ENCODE measurements at places on chromosomes 16 and 17.

- no peak for DNase-seq
Observed at GRCh38 chr16:81143921-81144471, 47.8 kb upstream of the GCSH start.

DNA sequence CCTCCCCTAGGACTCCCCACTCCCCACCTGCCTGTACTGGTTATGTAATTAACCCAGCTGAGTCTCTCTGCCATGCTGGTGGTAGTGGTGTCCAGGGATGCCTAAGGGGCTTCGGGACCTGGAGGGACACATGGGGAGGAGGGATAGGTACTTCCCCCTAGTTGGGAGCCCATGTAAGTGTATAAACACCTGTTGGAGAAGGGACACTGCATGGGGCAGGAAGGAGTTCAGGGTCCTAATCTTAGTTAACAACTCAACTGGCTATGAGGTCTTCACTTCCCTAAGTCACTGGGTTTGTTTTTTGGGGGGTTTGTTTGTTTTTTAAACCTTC lies 1.3 kb downstream of the RASL10B start:
- DNase-seq: no peak

GRCh38 chr17:61279476-61280145 lies 120.0 kb upstream of the TBX2 start:
- DNase-seq: no peak

- no peak for DNase-seq
Observed at GRCh38 chr17:49290690-49291359, 60.2 kb upstream of the PHOSPHO1 start.

DNA sequence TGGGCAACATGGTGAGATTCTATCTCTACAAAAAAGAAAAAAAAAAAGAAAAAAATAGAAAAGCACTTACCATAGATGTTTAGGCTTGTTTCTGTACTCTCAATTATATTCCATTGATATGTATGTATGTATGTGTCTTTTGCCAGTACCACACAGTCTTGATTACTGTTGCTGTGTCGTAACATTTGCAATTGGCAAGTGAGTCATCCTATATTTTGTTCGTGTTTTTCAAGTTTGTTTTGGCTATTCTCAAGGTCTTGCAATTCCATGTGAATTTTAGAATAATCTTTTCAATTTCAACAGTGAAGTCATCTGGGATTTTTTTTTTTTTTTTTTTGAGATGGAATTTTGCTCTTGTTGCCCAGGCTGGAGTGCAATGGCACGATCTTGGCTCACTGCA lies 19.3 kb downstream of the SPECC1 start:
- DNase-seq: no peak

DNA sequence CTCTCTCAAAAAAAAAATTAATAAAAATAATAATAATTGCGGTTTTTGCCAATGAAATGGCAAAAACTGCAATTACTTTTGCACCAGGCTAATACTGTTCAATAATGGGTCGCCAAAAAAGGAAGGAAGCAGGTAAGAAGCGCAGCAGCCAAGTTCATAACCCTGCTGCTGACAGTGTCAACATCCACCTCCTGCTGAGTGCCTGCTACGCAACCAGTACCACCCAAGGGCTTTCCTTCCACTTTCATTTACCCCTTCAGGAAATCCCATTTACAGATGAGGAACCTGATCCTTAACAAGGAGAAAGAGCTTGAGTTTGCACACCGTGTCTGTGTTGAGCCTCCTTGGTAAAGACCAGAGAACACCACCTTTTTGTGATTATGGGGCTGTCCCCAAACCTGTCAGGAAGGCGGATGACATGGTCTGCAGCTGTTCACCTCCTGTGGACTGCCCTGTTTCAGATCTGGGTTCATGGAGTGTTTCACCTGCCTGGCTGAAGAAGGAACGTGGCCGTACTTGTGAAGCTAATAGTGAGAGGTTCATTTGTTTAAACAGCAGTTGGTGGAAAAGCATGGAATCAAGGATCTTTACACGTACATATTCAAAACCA lies 378.0 kb downstream of the SLC39A11 start:
- DNase-seq: no peak

Measured in activated CD4-positive, alpha-beta T cell treated with anti-CD3 and anti-CD28 coated beads for 1 hour (primary cell).